ENCODE measurements at places on chromosomes 3 and 15.

GRCh38 chr15:100651253-100651652, 48.9 kb downstream of the ASB7 start:
- DNase-seq, result no peak

DNA sequence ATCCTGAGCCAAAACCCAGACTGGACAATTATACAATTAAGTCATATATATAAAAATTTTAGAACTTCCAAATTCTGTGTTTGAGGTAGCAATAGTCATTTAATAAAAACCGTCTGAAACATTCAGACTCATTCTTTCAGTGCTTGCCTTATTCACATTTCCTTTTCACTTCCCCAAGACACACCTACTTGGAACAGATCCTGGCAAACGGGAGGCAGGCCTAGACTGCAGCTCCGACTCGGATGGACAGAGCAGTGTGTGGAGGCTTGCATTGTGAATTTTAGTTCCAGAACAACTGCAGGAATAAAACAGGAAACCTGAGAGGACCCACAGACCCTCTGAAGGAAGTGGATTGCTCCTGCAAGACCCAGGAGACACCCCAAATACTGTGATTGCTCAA, 341.4 kb downstream of the CNTN3 start:
- DNase-seq, result no peak

GRCh38 chr15:33757516-33758232, 210.6 kb upstream of the CHRM5 start:
- DNase-seq, result no peak

GRCh38 chr15:66613743-66614142, 47.9 kb upstream of the LCTL start:
- DNase-seq, result no peak

- DNase-seq, result no peak
These were observed 2.7 kb downstream of the TYRO3 start for GRCh38 chr15:41561777-41562145.

- DNase-seq, result no peak
These were observed 45.6 kb upstream of the IREB2 start for GRCh38 chr15:78392430-78392829.

DNA sequence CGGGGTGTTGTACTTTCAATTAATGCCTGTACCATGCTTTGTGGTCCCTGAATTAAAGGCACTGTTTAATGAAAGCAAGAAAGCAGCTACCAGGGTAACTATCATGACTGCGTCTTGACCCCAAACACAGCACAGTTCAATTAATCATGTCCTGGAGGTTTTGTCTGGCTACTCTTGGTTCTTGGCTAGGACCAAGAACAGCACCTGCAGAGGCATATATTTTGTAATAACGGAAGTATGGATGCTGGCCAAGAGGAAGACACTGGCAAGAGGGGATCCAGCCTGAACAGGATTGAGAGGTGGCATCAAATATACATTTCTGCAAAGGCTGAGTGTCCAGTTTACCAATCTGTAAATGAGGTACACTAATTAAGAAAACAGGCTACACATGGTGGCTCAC, 119.9 kb downstream of the FOXP1 start:
- no peak for DNase-seq

DNA sequence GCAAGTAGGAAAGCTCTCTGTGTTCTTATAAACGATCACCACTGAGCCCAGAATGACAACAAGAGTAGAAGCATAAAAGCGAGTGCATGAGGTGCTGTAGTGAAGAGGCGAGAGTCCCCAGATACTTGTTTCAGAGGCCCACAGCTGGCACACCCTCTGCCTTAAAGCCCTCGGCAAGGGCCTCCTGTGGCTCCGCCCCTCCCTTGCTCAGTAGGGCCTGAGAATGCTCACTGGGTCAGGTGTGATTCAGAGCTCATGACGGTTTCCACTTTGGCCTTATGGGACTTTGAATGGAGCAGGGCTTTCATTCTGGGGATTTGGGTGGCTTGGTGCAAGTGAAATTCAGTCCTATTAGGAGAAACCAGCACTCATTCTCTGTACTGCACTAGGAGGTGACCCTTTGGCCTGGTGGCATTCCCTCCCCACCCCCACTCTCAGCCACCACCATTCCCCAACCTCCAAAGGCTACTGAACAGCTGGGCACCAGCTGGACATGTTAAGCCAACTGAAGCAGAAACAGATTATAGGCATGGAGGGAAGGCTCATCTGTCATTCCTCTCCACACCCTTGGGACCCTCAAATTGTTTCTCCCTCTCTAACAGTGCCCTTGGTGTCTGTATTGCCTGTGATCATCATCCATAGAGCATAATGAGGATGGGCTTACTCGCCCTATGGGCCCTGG, 109.6 kb upstream of the CTDSPL start:
- DNase-seq, result no peak

GRCh38 chr3:50192689-50193141, 1.3 kb downstream of the GNAT1 start:
- no peak for DNase-seq

- no peak for DNase-seq
These were observed 3.6 kb downstream of the APBA2 start for GRCh38 chr15:28889346-28889745.

GRCh38 chr3:151142929-151143328, 57.5 kb downstream of the MED12L start:
- DNase-seq, result no peak

GRCh38 chr15:77753281-77753873, 120.7 kb upstream of the LINGO1 start:
- DNase-seq, result no peak

DNA sequence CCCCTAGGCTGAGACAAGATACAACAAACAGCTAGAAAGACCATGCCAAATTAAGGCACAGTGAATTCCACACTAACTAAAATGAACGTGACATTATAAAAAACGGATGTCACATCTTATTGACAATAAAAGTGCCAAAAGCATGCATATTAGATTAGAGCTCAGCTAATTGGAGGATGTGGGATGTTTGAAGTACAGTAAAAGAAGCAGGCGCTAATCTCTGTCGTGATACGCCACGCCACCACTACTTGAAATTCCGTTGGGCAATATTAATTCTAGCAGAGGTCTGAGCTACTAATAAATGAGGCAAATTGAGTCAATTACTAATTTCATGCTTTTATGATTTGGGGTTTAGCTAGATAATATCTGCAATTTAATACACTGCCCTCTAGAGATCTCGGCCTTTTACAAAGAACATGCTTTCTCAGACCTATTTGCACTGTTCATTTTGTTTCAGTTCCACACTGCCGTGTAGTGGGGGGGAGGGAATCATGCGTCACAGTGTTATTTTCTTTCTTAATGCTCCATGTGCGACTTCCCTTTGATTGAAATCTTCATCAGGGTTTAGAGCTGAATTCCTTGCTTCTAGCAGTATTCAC, 52.9 kb upstream of the ROBO2 start:
- no peak for DNase-seq

DNA sequence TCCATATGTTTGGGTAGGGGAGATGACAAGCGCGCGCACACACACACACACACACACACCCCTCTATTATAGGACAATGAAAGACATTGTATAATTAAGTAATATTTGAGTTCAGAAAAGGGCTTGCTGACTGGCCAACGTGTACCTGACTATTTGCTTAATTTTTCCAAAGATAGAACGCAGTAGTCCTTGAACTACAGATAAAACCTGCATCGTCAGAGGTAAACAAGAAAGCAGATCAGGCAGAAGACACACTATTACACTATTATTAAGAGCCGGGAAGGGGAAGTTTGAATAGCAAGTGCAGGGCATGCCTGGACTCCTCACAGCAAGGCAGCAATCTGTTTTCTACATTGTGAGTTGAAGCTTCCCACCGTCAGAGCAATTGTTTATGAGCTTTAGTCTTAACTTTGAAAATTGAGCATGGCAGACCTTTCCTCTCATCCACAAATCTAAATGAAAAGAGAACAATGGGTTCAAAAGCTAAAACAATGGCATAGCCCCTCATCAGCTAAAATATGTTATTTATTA, 427.7 kb downstream of the GABRG3 start:
- DNase-seq, result no peak

DNA sequence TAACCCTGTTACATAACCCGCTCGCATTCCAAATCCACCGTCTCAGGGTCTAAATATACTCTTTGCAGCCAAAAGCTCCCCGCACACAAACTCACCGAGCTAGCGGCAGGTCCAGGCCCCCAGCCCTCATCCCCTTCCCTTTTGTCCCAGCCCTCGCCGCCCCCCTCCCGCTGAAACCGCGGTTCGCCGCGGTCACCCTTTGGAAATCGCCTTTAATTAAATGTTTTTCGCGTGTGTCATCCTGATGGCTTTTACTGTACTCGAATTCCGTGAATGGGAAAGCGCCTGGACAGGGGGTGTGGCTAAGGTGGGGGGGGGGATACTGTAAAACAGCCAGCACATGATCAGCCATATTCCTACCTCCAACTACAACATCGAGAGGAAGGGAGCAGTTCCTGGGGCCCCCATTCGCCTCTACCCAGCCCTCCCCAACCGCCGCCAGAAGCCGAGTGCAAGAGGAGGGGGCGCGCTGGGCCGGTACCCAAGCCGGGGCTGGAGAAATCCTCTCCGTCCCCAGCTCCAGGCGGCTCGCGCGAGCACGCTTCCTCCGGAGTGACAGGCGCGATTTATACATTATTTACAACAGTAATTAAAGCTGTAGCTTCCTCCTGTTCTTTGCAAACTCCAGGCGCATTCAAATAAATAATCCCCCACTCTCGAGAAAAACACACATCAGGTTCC, 1.7 kb downstream of the RORA start:
- peak; percentile 57 for DNase-seq

- no peak for DNase-seq
These were observed 386 bp downstream of the SQOR start for GRCh38 chr15:45635191-45635638.

- no peak for DNase-seq
These were observed 62.2 kb downstream of the MB21D2 start for GRCh38 chr3:192855434-192855833.

DNA sequence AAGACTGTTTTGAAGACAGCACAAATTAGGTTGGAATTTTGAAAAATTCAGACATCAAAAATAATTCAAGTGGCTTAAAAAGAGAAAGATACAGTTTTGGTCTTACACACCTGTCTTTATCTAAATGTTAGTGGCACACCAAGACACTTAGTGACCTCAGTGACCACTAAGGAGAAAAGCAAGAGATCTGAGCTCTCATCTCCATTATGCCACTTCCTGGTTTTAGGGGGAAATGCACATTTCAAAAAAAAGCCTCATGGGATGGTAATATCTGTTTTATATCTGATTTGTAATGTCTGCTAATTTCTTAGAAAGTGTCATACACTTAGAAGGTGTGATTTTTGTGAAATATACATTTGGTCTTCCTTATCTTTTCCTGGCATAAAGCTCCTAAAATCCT, 16.4 kb downstream of the IL12A start:
- no peak for DNase-seq

- no peak for DNase-seq
These were observed 24.3 kb downstream of the TRPM1 start for GRCh38 chr15:31077181-31077580.

DNA sequence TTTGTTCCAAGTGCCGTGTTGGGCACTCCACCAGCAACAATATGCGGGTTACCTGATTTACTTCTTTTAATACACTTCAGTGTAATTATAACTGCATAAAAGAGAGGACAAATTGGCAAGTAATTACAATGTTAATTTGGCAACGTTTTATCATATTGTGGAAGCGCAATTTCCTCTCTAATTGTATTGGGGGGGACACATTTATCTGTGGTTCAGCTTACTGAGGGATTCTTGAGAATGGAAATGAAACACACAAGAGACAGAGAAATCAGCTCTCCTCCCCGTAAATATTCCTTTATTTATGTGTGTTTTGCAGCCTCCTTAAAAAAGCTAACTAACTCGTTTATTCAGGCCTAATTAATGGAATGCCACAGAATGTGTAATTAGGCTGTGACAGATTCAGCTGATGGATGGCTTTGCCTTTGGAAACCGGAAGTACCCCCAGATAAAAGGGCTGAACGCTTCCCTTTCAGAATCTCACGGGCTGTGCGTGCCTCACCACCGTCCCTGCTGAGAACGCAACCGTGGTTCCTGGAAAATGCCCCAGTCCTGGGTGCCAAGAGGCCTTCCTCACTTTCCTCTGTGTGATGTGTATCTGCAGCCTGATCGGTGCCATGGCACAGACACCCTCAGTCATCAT, 247.1 kb upstream of the ST8SIA2 start:
- no peak for DNase-seq

DNA sequence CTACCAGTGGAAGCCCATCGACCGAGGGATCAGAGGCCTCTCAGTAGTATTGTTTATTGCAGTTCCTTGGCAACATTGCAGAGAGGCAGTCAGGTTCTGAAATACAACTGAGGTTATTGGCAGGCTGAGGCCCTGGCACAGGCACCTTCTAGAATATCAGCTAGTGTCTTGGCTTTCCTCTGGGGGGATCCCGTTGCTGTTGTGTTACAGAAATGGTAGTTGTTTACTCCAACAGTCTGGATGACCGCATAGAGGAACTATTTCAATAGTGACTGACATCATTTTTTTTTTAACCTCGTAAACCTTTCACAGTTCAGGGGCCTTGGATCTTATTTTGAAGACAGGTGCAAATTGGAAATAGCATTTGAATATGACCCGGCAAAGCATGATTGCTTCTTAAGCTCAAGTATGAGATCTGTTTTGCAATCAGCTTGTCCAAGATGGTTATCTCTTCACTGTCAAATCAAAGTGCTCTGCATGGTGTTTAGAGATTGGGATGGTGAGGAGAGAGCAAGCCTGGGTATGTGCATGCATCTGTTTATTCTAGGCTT, 63.9 kb downstream of the PGPEP1L start:
- DNase-seq, result no peak

GRCh38 chr15:84960391-84961113, 21.1 kb upstream of the PDE8A start:
- DNase-seq, result no peak

- peak; percentile 80 for DNase-seq
These were observed 102.7 kb upstream of the CHD2 start for GRCh38 chr15:92797168-92798052.

DNA sequence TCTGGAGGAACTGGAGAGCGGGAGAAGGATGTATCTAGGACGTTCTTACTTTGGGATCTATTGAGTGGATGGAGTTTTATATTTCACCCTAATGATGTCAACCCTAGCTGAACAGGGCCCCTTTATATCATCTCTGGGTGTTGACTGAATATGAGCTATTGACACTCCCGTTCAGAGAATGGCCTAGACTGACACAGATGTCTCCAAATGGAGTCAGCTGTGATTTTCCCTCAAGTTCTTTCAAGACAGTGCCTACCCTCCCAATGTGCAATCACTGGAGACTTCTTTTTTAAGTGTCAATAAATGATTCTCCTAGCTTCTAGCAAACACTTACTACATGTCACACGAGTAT, 63.8 kb downstream of the FRMD4B start:
- DNase-seq, result no peak

DNA sequence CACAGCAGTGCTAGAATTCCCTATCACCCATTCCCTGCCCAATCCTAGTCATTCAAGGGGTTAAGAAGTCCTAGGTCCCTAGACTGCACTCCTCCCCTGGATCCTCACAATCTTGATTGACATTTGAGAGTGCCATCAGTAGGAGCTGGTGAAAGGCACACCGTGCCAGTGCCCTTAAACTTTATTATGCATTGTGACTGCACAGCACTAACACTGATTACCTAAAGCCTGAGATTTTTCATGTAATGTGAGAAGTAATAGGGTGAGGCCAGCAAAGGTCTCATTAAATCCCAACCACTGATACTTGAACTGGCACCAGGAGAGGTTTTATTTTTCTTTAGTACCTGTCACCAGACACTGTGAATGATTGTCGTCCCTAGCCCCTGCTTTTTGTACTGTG, 16.3 kb downstream of the GXYLT2 start:
- no peak for DNase-seq
